Muscle of arm (tissue), 14 donors: ENCODE measurements at places on chromosomes 7 and 10. TPM values are rescaled to one million over a fixed set of nuclear protein-coding genes. Genes with fewer than 3 reads are reported as not detected.
A peak's percentile ranks its signal among the peaks of the same experiment; 100 is the strongest.

Gene VPS50
- 18.9 TPM for polyA plus RNA-seq

Gene COX19
- 11.4 TPM for polyA plus RNA-seq

Gene ANKRD7
- polyA plus RNA-seq: not detected

Gene CACNB2
- 3.1 TPM for polyA plus RNA-seq

Gene FOXP2
- 14.6 TPM for polyA plus RNA-seq

Gene TFPI2
- 2.1 TPM for polyA plus RNA-seq

Gene NUTM2E
- not detected for polyA plus RNA-seq

GRCh38 chr10:115921795-115922194, 351.2 kb downstream of the GFRA1 start:
- no peak for DNase-seq

DNA sequence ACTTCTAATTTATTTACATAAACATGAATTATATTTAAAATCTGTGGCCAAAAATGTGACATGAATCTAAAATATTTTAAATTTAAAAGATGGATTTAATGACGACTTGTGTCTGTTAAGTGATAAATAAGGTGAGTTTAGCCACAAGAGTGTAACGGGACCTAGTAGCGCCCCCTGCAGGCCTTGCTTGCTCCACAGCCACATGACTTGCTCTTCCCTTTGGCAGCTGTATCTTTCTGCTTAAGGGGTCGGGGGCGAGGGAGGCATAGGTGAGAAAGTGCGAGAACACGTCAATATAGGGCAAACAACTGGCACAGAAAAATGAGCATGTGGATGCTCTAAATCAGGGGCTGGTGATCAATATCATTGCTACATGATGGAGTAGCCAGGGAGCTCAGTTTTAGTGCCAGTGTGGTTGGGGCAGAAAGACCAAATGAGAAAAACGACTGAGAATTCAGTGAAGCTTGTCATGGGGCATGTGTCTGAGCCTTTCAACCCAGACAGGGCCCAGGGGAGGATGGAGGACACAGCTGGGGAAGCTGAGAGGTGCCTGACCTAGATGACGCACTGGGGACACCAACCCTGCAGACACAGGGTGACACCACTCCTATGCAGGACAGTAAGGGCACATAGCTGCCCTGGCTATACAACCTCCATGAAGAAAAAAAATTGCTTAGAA, 49.8 kb downstream of the PAXIP1 start:
- DNase-seq: peak; percentile 12

DNA sequence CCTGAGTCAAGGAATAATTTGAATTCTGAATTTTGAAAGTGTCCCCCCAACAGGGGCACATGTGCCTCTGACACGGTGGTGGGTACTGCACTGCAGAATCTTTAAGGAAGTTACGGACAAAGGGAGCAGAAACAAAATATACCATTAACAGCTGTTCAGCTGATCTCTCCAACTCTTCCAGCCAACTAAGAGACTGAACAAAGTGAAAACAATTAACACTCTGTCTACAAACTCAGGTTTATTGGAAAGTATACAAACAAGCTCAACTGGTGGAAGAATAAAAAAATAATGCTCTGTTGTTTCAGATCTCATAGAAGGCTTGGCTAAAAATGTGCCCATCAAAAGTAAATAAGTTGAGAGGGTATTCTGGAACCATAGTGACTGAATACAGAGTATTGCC, 34.4 kb downstream of the ASB4 start:
- DNase-seq: no peak

GRCh38 chr10:99805190-99805589, 22.8 kb downstream of the ABCC2 start:
- no peak for DNase-seq

GRCh38 chr7:117567781-117568180, 88.0 kb downstream of the CFTR start:
- no peak for DNase-seq

DNA sequence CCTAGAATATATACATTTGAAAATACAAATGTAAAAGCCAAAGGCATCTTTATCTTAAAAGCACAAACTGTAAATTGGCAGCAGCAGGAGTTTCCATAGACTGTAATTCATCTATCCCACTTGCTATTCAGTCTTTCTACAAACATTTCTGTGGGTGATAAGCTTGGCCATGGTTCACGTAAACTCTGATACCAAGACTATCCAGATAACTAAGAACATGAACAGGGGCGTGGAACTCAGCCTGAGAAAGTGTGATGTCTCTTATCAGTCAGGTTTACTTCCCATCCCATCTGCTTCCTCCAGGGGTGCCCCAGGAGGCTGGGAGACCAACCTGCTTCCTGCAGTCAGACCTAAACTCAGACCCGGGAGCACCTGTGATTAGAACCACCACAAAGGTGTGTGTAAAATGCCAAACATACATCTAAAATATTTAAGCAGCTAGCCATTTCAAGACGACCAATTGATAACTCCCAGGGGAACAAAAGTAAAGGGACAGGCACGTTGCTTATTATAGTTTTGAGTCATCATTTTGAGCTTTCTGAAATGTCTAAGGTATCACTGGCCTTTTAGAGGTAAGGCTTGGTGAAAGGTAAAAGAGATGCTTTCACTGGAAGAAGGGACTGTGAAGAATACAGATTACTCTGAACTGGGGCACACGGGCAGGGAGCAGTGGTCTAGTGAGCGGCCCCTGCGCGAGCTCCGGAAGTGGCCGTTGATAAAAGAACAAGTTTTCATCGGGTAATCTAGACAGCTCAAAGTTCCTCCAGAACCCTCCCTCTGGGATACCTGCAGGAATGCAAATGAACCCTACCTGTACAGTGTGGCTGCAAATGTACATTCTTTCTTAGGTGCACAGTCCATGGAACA, 51.5 kb downstream of the RSU1 start:
- no peak for DNase-seq

- DNase-seq: no peak
These were observed 95.1 kb upstream of the PALS2 start for GRCh38 chr7:24478137-24478655.

GRCh38 chr7:52088008-52088901, 771.6 kb upstream of the COBL start:
- DNase-seq: peak; percentile 41

GRCh38 chr10:3380406-3381050, 207.9 kb upstream of the PITRM1 start:
- DNase-seq: no peak

DNA sequence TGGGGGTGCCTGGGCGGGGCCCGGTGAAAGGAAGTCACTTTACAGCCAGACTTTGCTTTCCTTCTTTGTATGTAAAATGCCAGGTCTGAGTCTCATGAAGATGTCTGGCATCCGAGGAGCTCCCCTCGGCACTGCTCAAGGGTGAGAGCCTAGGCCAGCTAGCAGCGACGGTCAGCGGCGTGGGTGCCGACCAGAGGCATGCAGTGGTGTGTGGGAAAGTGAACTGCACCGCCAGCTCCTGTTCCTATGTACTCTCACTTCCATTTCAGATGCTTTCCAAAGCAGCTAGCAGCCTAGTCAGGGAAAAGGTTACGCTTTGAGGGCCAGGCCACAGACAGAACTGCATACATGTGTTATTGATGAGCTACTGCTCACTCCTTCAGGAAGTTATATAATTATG, 172.8 kb downstream of the ZMYND11 start:
- DNase-seq: no peak

- no peak for DNase-seq
These were observed 237.7 kb upstream of the PLXDC2 start for GRCh38 chr10:19578571-19578970.

- DNase-seq: no peak
These were observed 171.0 kb downstream of the GRID1 start for GRCh38 chr10:86195521-86196157.

DNA sequence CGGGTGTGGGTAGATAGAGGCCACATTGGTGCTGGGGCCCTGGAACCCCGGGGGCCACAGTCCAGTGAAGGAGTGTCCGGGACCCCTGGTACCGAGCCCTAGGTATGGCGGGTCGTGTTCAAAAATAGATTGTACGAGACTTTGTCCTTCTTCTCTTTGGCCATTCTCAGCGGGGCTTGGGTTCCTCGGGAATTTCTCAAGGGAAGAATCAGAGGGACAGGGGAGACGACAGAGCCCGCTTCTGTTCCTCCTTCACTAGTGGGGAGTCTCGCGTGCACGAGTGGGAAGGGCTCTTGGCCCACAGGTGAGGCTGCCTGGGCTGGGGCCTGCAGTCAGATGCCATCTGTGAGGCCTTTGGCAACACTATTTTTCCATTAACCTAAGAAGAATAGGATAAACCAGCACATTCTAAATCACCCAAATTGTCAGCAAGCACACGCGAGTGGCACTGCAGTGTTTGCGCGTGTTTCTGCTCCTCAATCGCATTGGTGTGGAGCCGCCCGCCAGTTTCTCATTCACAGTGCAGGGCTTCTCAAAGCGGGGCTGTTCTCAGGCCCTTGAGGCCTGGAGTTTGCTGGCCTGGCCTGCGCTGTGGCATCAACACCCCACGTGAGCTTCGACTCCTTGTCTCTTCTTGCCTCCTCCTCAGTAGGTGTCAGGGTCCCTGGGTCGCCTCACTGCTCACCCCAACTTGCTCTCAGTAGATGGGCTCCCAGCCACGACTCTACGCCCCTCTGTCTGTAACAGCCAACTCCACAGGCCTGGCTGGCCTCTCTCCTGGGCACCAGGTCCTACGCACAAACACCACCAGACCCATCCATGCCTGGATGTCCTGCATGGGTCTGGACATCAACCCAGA, 187.6 kb upstream of the SHH start:
- DNase-seq: no peak

GRCh38 chr10:129792141-129792540, 171.9 kb downstream of the EBF3 start:
- peak; percentile 26 for DNase-seq

- no peak for DNase-seq
These were observed 121.5 kb downstream of the POLR1F start for GRCh38 chr7:19587291-19587690.

- no peak for DNase-seq
These were observed 1.1 kb downstream of the RABGEF1 start for GRCh38 chr7:66741710-66742049.

DNA sequence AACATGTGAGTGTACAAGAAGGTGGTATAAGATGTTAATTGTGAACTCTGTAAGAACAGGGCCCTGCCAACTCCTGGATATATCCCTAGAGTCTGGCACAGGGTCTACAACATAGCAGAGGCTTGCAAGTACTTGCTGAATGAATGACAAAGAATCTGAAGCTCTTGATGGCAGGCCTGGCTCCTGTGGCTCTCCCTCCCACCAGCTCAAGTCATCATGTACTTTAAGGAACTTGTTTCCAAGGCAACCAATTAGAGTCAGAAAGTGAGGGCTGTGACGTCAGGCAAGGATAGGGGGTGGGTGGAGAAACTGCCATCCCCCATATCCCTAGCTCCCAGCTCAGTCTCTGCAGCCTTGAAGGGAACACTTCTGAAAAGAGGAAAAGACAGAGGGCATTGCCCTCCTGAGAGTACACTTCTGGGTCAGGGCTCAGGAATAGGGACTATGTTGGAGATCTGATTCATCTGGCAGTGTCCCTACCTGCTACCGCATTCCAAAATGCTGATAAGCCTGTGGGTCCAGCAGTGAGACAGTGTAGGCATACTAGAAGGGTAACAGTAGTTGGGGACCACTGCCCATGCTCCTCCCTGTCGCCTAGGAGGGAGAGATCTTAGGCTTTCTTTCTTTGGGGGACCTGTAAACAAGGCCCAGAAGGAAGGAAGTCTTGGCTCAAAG, 34.6 kb upstream of the BTRC start:
- no peak for DNase-seq
